Cortex of kidney (tissue), 1 donor: ENCODE measurements at places on chromosomes 4 and X.

GRCh38 chrX:115898382-115899001 is 272.1 kb upstream of the AGTR2 start:
- DNase-seq, result no peak

- DNase-seq, result no peak
Measured at GRCh38 chr4:6271701-6272465, 2.2 kb downstream of the WFS1 start.

GRCh38 chr4:126986005-126986404 is 646.8 kb upstream of the INTU start:
- no peak for DNase-seq

- no peak for DNase-seq
Measured at GRCh38 chr4:37936889-37937498, 23.2 kb upstream of the PTTG2 start.

- no peak for DNase-seq
Measured at GRCh38 chr4:170089274-170089667, 485 bp downstream of the AADAT start.

GRCh38 chr4:38858097-38858420 is 1.4 kb upstream of the TLR6 start:
- no peak for DNase-seq

DNA sequence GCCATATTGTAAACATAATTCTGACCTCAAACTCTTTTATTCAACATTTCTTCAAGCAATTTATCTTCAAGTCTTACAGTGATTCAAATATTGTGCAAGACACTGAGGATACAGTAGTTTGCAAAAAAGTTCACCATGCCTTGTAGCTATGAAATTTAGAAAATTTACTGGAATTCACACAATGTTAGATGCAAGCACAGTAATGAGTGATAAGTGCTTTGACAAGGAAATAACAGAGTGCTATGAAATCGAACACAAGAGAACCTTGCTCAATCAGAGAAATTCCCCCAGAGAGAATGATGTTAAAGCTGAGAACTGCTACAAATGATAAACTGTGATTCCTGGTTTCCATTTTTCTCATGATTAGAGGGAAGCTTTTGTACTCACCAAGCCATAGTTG is 952.9 kb downstream of the FAT4 start:
- DNase-seq, result no peak

- no peak for DNase-seq
Measured at GRCh38 chr4:124596816-124597215, 115.7 kb downstream of the ANKRD50 start.
